ENCODE measurements at places on chromosomes 2 and 18.

GRCh38 chr2:129881786-129882396 lies 97.6 kb upstream of the RAB6C start:
- DNase-seq, result no peak

DNA sequence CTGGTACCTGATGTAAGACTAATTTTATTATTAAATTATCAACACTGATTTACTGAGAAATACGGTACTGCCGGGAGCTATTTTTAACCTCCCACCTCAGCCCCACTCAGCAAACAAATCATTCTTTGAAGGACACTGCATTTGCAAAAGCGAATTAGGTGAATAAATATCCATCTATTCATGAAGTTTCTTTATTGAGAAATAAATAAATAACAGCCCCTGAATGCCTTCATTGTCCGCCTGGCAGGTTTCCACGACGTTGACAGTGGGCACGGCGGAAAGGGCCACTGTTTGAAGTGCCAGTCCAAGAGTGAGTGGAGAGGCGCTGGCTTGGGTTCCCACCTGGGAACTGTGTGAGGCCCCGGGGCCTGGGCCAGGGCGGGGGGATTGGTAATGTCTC lies 15.7 kb downstream of the C1QL2 start:
- DNase-seq, result no peak

DNA sequence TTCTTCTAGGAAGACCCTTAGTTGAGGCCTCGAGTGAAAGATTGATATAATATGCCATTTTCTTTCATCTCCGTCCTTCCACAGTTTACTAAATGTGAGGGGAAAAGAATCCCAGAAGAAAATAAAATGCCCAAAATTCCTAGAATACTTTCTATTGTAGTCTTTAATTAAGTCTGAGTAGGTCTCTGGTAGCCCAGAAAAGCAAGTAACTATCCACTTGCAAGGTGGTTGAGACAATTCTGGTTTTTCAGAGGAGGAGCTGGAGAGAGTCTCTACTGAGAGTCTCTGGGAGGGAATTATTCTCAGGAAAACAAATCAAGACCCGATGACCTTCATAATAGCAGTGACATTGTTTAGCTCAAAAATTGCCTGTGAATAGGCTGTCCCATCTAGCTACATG lies 63.9 kb upstream of the TTC39C start:
- DNase-seq, result no peak

DNA sequence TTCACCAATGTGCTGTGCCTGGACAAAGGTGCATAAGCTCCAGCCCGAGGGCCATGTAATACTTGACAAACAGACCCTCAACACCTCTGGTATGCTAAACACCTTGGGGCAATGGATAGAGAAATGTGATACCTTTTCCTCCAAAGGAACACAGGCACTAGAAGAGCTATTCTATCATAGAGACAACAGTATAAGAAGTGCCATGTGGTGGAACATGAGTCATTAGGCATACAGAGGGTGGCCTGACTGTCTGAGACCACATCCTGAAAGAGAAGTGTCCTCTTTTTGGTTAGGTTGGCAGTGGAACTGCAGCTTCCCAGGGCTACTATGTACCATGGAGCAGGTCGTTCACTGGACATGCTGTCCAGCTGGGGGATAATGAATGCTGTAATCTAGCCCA lies 153.9 kb downstream of the INSIG2 start:
- DNase-seq, result no peak

- no peak for DNase-seq
Measured at GRCh38 chr2:139790807-139791752, 1010.9 kb upstream of the NXPH2 start.

GRCh38 chr2:6177811-6178210 lies 485.6 kb downstream of the SOX11 start:
- no peak for DNase-seq

GRCh38 chr2:209138079-209138478 lies 285.8 kb upstream of the MAP2 start:
- no peak for DNase-seq

DNA sequence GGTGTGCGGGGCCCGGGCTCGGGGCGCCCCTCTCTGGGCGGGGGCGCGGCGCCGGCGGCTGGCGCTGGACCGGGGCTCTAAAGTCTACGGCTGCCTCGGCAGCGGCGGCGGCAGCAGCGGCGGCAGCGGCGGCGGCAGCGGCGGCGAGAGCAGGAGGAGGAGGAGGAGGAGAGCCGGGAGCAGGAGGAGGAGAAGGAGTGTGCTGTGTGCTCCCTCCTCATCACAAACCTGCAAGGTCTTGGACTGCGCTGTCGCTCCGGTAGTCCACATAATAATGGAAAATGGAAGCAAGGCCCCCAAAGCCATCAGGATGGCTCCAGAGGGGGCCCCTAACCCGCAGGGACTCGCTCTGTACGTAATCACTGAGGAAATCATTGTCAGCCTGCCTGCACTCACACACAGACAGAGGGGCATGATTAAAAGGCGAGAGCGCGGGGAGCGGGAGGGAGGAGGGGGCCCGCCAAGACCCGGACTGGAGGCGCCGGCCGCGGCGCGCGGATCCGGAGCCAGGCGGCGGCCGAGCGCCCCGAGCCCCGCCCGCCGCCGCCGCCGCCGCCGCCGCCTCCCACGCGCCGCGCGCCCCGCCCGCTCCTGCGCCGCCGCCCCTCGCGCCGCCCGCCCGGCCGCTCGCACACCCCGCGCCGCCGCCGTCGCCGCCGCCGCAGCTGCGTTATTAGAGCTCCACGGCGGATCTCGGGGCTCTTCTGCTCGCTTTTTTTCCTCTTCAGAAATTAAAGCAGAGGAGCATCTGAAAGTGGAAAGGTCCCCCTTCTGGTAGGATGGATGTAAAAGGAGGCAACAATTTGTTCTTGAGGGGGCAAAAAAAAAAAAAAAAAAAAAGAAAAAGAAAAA lies at the start of gene ZNF521:
Gene ZNF521, minus strand, starts transcription at position 390 of the 852 bp plus-strand sequence. CDS start 1,220 bp downstream, outside the sequence.
- DNase-seq, result no peak

DNA sequence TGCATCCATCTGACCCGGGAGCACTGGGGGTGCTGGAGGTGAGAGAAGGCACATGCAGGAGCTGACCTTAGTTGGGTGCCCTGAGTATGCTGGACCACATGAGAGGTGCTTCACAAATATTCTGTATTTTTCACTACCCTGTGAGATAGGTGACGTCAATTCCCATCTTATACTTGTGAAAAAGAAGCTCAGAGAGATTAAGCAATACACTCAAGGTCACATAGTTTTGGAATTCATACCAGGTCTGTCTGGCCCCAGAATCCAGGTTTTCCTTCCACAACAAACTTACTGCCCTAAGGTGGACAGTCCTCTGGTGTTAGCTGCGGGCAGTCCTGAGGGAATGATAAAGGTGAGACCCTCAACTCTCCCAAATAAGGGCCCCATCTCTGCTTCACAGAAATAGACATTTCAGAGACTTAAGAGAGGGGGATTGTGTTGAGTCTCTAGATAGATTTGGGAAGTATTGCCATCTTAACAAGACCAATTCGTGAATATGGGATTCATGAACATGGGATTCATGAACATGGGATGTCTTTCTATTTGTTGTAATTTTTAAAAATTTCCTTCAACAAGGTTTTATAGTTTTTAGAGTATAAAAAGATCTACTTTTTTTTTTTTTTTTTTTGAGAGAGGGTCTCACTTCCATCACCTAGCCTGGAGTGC lies 64.0 kb upstream of the SMAD7 start:
- no peak for DNase-seq

DNA sequence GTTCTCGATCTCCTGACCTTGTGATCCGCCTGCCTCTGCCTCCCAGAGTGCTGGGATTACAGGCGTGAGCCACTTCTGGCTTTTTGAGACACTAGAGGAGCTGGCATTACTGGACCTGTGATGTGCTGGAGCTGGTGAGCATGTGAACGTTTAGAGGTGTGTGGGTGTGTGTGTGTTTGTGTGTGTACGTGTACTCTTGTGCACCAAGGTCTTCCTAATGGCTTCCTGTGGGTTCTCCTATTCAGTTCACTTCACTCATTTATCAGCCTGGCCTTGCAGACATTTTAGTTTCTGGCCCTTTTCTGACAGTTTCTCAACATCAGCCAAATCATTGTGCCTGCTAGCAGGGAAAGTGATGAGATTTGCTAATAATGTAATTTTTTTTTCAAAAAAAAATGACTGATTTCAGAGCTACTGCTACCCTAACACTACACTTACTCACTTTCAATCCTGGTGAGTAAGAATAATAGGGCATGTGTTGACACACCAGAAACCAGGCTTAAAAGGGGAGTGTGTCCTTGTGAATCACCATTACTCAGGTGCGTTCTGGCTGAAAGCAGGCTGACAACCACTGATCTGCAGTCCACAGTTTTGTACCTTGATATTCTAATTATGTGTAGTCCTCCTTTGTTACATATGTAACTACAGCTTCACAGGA lies 41.0 kb upstream of the ACTR3 start:
- DNase-seq, result no peak

- DNase-seq, result no peak
Measured at GRCh38 chr18:46622999-46623398, 34.0 kb downstream of the LOXHD1 start.

- DNase-seq, result no peak
Measured at GRCh38 chr2:73088703-73089102, 17.2 kb upstream of the SFXN5 start.

DNA sequence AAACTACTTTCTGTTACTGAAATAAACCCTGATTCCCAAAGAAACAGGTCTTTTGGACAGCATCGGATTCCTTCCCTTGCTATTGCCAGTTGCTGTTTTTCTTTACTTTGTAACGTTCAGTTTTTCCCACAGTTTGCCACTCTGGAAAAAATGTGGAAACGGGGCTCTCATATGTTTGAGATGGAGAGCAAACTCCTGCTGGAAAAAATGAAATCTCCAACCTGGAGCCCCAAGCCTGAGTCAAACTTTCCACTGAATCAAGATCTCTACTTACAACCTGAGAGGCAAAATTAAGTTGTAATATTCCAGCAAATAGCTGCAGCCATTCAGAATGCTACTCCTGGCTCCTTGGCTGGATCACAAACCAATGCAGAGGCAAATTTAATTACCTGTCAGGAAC lies 270.7 kb downstream of the SRBD1 start:
- DNase-seq, result no peak

GRCh38 chr2:122384768-122385333 lies 629.4 kb downstream of the TSN start:
- DNase-seq, result no peak

- no peak for DNase-seq
Measured at GRCh38 chr2:66679442-66679841, 244.5 kb downstream of the MEIS1 start.
